ENCODE measurements at places on chromosomes 12 and 14.

GRCh38 chr12:117580015-117580717 lies 218.7 kb upstream of the NOS1 start:
- DNase-seq: no peak

DNA sequence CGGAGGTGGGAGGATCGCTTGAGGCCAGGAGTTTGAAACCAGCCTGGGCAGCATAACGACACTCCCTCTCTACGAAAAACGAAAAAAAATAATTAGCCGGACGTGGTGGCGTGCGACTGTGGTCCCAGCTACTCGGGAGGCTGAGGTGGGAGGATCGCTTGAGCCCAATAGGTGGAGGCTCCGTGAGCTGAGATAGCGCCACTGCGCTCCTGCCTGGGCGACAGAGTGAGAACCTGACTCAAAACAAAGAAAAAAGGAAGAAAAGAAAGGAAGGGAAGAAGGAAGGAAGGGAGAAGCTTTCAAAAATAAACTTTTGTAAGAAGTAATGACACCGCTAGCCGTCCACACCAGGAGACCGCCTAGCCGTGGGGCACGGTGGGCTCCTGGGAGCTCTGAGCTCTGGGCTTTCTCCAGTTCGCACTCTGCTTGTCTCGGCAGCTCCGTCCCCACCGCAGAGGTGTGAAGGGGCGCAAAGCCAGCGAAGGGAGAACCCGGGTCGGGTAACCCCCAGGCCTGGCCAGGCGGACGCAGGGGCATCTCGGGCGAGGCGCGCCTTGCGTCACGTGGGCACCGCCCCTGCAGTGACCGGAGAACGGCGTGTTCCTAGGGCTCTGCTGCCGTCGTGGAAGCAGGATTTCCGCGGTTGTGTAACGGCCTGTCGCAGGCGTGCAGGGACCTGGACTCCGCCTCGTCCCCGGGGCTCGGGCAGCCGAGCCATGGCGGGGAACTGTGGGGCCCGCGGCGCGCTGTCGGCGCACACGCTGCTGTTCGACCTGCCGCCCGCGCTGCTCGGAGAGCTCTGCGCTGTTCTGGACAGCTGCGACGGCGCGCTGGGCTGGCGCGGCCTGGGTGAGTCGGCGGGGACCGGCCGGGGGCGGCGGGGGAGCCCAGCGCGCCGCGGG lies at the start of gene IRAK3:
TSS of gene IRAK3 (plus strand) at position 631 of the 902 bp plus-strand sequence. CDS start at position 717, 86 bp downstream.
- DNase-seq: no peak

DNA sequence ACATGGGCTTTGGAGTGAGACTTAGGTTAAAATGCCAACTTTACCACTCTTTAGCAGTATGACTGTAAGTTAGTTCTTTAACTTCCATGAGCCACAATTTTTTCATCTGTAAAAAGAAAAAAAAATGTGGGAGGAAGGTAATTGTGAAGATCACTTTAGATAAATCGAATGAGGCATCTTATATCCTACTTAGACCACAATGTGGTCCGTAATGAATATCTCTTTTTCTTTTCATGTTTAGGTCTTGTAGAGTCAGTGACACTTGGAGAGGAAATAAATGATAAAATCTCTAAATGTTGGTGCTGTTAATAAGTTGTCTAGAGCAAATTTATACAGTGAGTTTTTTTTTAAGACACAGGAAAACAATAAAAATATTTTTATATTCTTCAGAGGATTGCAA lies 34.3 kb downstream of the RGS6 start:
- no peak for DNase-seq

DNA sequence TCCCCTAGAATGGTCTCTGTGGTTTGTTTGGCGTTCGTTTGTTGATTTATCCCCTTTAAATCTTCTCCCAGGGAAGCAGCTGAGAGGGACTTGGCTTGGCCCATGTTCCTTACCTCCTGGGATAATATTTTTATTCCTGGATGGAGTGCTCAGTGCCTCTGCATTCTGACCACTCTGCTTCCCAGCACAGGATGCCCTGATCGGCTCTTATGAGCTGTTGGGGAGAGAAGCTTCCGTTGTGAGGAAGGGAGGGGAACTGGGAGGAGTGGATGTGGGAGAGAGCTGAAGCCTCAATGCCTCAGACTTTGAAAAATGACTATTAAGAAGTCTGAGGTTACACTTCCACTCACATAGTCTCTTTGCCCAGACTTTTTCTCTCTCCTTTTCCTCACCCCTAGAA lies 114.8 kb downstream of the SMOC1 start:
- no peak for DNase-seq

- no peak for DNase-seq
Observed at GRCh38 chr14:103656031-103656755, 27.2 kb downstream of the KLC1 start.

DNA sequence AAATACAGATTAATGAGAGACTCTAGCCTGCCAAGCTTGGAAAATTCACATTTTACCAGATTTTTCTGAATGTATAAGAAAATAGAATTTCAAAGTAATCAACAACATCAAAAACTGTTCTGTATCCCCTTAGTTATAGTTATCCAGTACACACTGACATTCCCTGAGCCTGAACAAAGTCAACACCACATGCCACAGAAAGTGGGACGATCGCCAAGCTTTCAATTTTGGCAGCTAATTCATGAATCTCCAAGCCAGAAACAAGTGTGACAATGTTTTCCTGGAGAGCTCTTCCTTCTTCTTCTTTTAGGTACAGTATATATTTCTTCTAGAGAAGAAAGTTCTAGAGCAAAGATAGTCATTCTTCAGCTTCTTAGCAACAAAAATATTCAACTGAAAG lies 290.2 kb downstream of the PRKD1 start:
- no peak for DNase-seq

DNA sequence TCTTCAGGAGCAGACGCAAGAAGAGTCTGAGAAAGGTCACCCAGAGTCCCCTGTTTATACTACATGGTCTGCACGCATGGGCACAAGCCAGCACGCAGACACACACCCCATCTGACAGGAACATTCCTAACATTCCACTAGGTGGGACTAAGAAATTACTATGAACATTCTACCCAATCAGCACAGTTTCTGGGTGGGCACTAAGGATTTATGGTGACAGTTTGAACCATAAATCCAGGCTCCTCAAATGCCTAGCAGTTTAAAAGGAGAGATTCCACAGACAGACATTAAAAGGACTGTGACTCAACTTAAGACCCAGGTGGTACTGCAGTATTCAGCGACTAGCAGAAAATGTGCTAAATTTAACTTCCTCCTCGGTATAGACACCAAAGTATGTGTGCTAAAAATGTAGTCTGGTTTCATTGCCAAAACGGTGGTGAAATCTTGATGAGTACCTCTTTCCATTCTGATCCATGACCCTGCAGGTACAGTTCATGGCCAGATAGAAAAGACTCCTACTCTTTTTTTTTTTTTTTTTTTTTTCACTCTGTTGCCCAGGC lies 16.2 kb downstream of the ABHD4 start:
- DNase-seq: no peak

GRCh38 chr14:61839507-61839906 lies 77.3 kb downstream of the SNAPC1 start:
- no peak for DNase-seq

- no peak for DNase-seq
Observed at GRCh38 chr12:92600052-92600451, 102.7 kb upstream of the PLEKHG7 start.

GRCh38 chr14:85165094-85165493 lies 364.9 kb upstream of the FLRT2 start:
- DNase-seq: no peak

DNA sequence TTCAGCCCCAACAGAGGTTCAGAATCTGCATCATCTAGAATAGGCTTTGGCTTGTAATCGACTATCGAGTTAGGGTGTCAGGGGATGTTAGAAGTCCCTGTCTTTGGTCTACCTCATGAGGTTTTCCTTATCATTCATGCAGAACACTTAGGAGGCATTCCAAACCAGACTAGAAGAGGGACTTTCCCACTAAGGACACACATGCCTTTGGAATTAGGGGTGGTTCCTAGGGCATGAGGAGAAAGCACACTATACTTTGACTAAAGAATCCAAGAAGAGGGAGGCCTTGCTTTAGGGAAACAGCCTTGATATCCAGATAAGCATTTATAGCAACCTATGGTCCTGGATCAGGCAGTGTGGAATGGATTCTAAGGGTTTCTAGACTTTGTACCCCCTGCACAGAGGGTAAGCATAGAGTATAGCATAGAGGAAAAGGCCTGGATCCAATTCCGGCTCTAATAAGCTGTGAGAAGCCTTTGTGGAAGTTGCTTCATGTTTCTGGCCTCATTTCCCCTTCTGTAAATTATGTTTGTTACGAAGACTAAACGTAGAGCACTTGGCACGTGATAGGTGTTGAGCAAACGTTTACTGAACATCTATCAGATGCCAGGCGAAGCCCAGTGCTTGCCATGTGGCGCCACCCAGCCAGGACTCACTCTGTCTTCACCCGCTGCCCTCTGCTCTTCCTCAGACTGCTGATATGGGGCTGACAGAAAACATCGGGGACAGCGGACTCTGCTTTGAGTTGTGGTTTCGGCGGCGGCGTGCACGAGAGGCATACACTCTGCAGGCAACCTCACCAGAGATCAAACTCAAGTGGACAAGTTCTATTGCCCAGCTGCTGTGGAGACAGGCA lies 13.2 kb downstream of the ZNF219 start:
- no peak for DNase-seq

GRCh38 chr12:49702676-49703215 lies 4.5 kb downstream of the FMNL3 start:
- DNase-seq: no peak

DNA sequence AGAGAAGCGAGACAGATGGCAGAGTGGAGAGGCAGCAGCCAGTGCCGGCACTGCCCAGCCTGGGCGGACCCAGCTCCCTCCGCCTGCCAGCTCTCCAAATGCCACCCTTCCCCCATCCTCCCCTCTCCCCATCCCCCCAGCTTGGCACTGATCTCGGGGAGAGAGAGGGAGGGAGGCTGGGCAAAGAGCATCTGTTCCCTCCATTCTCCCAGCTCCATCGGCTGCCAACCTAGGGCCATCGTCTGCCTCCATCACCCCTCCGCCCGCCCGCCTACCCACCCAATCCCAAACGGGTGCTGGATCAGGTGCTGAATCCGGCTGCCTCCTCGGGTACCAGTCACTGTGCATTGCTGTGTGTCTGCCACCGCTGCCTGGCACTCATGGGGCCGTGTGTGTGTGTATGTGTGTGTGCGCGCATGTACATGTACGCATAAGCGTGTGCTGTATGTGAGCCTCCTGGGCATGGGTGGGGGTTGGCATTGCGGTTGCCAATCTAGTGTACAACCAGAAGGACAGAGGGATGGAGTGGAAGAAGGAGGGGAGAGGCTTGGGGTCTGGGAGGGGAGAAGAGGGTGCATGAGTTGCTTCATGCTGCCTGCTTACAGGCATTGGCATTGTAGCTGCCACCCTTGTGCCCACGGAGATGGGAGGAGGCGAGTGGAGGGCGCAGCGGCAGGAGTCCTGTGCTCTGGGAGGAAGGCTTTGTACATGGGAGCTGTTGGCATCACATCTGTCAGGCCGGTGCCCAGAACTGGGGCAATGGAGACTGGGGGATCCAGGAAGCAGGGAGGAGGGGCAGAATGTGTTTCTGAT lies 38.4 kb downstream of the ZFHX2 start:
- DNase-seq: no peak

DNA sequence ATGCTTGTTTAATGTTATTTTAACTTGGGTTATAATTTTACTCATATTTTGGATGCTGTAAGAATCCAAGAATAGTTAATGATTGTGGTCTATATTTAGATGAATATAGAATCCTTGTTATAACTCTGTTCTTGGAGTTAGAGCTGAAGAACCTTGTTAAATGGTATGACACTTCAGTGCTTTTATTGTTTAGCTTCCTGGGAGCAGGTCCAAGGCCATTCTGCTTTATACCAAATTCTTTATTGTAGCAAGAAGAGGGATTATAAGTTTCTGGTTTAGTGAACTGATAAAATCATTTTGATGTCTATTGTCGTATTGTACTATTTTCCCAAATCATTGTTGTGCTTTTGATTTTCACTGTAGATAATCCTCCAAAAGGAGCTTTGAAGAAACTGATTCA lies 69.4 kb downstream of the MIA2 start:
- no peak for DNase-seq
